ENCODE measurements at places on chromosomes 3 and 15.

- DNase-seq = no peak
Observed at GRCh38 chr15:41180206-41180789, 50.3 kb downstream of the EXD1 start.

GRCh38 chr3:171770689-171771620 lies 39.3 kb downstream of the PLD1 start:
- DNase-seq = no peak

DNA sequence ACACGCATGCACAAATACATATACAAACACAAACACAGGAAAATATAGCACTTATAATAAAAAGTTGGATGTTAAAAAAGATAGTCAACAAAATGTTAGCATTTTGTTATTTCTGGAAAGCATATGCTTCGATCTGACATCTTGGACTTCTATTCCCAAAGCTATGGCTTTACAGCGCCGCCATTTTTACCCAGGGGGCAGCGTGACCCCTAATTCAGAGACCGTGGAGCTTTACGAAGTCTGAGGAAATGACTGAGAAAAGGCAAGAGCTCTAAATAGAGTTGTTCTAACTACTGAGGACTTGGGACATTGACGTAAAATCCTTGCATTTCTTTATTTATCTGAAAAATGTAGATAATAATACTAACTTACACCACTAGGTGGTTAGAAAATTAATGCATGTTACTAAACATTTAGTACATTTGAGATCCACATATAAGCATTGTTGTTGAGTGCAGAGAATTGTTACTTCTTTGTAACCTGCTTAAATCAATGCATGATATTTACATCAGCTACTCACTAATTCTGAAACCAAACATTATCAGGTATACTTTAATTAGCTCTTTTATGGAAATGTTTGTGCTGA lies 155.4 kb downstream of the TP63 start:
- DNase-seq = no peak

DNA sequence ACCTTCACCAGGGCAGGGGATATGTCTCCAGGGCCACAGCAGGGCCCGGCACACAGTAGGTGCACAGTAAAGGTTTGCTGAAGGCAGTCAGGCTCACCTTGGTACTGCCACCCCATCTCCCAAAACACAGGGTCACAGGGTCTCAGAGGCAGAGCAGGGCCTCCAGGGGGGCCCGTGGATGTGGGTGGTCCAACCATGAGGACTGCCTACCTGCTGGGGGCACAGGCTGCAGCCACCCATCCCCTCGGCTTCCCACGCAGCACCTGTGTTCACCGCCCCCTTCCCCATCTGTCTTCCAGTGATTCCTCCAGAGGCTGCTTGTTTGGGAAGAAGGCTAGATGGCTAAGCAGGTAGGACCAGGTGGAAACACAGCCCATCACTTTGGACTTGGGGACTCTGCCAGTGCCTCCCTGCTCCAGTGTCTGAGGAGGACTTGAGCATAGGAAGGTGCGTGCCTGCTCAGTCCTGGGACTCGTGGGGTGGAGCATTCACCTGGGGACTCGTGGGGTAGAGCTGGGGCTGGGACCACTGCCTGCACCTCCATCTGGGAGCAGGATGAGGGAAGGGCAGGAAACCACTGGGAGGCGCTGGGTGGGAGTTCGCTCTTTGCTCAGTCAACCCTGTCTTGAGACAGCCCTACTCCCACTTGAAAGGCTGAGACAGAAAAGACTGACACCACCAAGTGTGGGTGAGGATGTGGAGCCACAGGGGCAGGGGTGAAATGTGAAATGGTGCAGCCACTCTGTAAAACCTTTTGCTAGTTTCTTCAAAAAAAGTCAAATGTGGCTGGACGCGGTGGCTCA lies 18.8 kb upstream of the PLXND1 start:
- no peak for DNase-seq

DNA sequence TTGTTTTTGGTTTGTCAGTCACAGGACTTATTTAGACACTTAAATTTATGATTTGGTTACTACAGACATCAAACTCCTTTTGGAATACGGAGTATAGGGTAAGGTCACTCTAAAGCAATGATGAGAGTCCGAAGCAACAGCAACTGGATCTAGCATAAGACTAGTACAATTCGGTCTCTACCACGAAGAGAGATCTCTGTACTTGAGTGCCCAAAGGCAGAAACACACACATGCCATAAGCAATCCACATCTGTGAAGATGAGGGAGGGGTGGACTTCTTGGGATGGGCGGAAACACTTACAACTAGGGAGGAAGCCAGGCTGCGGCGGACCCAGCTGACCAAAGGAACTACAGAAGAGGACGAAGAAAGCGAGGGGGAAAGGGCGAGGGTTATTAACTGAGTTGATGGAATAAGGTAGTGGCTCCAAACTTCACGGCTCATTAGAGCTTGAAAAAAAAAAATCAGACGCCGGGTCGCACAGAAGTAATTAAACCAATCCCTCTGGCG lies 595 bp downstream of the DPH6 start:
- no peak for DNase-seq

GRCh38 chr3:77042882-77043281 lies 3.0 kb downstream of the ROBO2 start:
- no peak for DNase-seq

DNA sequence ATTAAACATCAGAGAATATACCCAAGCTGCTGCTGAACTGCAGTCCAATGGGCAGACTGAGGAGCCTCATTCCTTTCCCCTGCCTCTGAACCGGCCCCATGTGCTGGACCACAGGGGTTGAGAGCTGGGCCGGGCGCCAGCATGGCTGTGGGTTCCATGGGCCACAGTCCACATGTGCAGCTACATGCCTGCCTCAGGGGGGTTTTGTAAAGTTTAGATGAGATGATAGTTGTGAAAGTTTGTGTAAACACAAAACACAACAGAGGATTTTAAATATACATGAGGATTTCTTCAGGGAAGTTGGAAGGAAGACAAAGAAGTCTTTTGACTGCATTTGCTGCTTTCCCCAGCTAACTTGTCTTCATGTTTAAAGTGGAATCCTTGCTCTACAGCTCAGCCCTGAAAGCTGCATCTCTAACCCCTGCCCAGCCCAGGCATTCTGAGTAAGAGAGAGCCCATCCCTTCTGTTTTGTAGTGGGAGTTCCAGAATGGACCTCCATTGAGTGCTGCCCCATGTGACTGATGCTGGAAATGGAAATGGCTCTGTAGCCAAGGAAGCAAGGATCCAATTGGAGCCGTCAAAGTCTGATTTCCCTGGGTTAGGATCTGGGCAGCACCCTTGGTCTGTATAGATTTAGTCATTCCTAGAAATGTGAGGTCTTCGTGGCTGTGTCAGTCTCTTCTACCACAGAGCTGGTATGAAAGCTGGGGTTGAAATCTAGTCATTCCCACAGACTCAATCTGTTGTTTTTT lies 17.5 kb downstream of the SLC12A8 start:
- DNase-seq = no peak

- DNase-seq = no peak
Observed at GRCh38 chr15:71131601-71132362, 16.5 kb downstream of the THSD4 start.

- DNase-seq = no peak
Observed at GRCh38 chr3:56782215-56782614, 19.5 kb downstream of the ARHGEF3 start.

GRCh38 chr3:35718921-35719320 lies 79.6 kb downstream of the ARPP21 start:
- DNase-seq = no peak

GRCh38 chr3:66638717-66639116 lies 137.9 kb upstream of the LRIG1 start:
- DNase-seq = no peak

DNA sequence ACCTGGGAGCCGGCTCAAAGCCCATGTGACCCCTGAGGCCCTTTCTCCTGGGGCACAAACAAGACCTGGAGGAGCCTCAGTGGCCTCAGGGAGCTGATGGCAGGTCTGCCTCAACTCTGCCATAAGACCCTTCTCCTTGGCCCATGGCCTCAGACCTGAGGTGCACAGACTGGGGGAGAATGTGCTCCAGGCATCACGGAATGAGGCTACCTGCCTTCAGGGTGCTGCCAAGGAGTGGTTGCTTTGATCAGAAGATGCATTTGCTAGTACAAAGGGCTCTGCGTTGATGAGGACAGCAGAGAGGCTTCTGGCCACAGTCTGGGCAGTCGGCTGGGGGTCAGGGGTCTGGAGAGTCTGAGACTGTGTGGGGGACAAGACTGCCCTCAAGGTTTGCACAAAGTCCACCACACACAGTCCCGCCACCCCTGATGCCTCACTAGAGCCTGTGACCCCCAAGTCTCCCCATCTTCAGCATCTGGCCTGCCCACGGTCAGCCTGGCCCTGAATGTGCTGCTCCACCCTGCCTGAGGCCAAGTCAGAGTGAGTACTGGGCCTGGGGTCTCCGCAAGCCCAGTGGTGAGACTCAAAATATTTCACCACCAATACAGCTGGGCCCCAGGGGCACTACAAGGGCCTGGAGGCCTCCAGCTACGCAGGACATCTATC lies 26.6 kb downstream of the ALDH1L1 start:
- no peak for DNase-seq

GRCh38 chr3:189474944-189475343 lies 156.2 kb upstream of the TP63 start:
- DNase-seq = no peak

DNA sequence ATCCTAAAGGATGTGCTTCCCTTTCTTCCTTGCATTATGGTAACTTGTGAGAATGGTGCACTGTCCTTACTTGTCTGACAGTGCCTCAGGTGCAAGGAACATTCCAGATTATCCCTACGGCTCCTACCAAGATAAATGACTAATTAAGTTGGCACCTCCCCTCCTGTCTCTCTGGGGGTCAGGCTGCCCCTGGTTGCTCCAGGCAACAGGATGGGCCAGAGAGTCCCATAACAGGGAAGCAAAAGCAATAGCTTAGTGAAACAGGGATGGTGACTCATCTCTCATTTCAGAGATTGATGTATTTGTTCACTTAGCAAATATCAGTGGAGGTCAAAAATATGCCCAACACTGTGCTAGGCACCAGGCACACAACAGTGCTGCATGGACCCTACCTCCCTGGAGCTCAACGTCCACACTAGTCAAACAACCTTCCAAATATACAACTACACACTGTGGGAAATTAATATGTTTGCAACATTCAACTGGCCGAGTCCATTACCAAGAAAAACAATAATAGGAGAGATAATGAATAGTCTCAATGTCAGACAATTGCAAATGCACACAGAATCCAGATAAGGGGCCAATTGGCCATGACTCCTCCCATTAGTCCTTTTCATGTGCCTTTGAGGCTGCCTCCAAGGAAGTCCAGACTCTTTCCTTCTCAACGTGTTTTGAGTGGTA lies 249.0 kb downstream of the TLE3 start:
- DNase-seq = no peak

DNA sequence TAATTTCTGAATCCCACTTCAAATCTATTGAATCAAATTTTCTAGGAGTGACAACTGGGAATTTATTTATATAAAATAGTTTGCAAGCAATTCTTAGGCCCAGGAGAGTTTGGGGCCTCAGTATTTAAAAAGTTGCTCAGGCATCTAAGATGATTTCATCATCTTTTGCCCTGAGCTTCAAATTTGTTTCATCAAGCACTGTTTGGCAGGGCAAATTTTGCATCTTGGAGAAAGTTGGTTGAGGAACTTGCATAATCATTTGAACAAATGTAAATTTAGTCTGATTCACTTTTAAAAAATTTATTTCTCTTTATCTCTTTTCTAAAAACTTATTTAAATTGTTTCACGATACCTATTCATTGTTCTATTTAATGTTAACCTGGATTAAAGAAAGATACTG lies 702.8 kb downstream of the SI start:
- DNase-seq = no peak

DNA sequence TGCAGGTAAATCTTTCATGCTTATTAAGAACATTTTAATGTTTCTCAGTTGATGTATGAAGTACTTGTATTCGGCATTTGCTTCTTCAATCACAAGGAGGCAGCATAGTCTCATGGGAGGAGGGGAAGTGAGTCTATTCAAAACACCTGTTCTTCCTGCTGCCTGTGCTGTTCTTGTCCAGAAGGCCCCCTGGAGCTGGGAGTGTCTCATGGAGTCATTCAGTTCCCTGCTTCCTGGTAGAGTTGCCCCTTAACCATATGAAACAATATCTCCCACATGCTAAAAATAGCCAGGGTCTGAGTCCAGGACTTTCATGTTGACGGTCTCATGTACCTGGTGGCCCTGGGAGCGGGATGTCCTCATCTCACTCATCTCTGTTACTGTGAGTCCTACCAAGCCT lies 15.5 kb upstream of the PPP1R2 start:
- no peak for DNase-seq

DNA sequence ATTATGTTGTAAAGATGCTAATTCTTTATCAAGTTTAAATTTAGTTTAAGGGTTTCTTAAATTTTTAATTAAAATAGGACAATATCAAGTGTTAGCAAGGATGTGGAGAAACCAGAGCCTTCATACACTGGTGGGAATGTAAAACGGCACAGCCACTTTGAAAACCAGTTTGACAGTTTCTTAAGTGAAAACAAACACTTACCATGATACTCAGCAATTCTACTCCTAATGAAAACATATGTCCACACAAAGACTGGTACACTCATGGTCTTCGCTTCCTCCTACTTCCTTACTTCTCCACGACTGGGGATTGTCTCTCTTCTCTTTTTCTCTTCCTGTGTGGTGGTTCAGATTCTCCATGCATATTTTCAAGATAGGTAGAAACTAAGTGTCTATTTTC lies 9.2 kb downstream of the SKIC8 start:
- DNase-seq = no peak
